ENCODE measurements at places on chromosomes 6 and 20.

DNA sequence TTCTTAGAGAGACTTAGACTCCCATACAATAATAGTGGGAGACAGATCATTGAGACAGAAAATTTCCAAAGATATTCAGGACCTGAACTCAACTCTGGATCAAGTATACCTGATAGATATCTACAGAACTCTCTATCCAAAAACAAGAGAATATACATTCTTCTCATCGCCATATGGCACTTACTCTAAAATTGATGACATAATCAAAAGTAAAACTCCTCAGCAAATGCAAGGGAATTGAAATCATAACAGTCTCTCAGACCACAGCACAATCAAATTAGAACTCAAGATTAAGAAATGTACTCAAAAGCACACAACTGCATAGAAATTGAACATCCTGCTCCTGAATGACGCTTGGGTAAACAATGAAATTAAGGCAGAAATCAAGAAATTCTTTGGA, 28.7 kb downstream of the PERP start:
- no peak for DNase-seq

DNA sequence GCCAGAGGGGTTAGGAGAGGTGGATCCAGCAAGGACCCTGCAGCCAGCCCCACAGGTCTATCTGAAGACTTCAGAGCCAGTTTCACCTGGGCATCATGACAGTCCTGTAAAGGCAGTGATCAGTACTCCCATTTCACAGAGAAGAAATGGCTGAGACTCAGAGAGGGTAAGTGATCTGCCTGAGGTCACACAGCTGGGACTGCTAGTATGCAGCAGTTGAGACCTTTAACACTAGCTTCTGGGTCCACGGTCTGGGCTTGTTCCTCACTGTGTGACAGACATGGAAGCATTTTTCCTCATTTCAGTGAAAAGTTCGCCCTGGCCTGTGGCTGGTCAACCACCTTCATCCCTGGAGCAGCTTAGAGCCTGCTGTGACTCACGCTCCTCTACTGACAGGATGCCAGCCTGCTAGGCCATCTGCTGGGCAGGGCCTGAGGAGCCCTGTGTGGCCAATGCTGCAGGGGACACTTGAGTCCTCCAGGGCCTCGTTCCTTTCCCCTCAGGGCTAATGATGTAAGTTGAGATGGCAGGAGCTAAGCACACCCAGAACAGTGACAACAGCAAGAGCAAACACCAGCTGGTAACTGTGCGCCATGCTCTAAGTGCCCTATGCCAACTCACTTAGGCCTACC, 192.0 kb downstream of the LRFN2 start:
- no peak for DNase-seq

- DNase-seq, result no peak
Measured at GRCh38 chr6:117328500-117328899, 63.1 kb downstream of the VGLL2 start.

DNA sequence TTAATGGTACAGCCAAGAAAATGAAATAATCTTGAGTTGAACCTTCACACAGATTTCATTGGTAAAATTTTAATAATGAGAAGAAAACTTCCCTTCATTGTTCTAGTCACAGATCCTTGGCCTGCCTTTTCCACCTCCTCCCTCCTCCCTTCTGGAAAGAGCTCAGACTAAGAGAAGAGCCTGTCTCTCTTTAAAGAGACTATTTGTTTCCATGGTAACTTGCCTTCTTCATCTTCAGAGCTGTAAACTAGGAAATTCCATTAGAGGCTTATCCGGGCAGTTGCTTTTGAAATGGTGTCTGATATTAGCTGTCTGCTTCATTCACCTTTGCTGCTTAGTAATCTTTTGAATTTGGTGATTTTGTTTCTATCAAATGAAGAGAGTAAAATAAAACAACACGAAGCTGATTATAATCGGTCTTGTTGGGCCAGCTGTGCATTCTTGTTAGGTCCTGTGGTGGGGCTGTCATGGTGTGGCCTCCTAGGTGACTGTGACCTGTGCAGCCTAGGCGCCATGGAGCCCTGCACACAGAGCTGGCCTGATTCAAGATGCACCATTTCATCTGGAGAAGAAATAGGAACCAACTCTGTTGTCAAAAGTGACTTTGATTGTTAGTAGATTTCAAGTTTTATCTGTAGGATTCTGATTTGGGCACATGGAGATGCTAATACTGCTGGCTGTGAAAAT, 96.7 kb downstream of the MAP3K7 start:
- no peak for DNase-seq

DNA sequence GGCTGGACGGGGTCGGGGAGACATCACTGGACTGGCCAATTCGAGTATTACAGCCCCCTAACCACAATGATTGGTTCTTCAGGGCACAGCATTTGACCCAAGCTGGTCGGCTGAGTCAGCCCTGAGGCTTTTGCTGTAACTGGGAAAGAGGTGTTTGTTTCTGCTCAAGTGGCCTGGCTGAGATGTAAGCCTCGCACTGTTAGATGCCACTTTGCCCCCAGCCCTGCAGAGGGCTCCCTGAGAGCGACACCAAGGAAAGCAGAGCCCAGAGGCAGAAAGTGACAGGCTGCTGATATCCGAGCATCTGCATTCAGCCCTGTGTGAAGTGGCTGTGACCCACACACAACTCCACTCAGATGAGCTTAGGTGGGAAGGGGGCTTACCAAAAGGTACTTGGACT, 19.4 kb downstream of the ERGIC3 start:
- peak; percentile 18 for DNase-seq

- DNase-seq, result no peak
Measured at GRCh38 chr6:19834858-19835257, 2.3 kb upstream of the ID4 start.

- peak; percentile 98 for DNase-seq
Measured at GRCh38 chr6:166956444-166957086, at the start of gene RNASET2. RNASET2 (minus strand) TSS chr6:166956550; CDS start chr6:166956182, 368 bp downstream.

DNA sequence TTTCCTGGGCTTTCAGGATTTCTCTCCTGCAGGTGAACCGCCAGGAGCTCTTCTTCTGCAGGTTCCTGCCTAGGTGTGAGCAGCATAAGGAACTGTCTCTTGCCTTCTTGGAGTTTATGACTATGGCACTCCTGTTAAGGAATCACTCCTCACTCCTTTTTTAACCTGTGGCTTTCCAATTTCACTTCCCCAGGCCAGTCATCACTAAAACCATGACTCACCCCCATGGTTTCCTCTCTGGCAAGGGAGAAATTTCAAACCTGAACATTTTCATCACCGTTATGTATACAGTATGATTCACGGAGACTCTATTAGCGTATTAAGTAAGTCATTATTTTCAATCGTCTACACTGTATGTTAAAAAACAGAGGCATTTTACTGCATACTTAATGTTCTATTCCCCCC, 78.2 kb upstream of the ARID1B start:
- DNase-seq, result no peak

DNA sequence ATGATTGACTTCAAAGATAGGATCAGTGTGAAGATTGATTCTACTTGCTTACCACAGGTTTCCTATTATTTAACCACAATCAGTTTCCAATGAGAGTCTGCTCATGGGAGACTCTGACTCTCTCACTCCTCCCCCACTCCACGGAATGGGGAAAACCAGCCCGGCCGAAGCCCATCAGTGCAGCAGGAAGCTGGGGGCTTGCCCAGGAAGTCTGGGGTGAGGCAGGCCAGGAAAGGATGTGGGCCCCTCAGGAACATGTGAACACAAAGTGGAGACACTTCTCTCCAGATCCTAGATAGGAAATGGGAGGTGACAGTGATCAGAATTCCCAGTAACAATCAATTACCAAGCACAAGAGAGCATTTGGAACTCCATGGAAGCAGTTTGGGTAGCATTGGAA, 144.2 kb downstream of the TTLL2 start:
- DNase-seq, result no peak

GRCh38 chr6:6840831-6841291, 252.3 kb downstream of the LY86 start:
- no peak for DNase-seq
